ENCODE measurements at places on chromosomes 16 and 17.

DNA sequence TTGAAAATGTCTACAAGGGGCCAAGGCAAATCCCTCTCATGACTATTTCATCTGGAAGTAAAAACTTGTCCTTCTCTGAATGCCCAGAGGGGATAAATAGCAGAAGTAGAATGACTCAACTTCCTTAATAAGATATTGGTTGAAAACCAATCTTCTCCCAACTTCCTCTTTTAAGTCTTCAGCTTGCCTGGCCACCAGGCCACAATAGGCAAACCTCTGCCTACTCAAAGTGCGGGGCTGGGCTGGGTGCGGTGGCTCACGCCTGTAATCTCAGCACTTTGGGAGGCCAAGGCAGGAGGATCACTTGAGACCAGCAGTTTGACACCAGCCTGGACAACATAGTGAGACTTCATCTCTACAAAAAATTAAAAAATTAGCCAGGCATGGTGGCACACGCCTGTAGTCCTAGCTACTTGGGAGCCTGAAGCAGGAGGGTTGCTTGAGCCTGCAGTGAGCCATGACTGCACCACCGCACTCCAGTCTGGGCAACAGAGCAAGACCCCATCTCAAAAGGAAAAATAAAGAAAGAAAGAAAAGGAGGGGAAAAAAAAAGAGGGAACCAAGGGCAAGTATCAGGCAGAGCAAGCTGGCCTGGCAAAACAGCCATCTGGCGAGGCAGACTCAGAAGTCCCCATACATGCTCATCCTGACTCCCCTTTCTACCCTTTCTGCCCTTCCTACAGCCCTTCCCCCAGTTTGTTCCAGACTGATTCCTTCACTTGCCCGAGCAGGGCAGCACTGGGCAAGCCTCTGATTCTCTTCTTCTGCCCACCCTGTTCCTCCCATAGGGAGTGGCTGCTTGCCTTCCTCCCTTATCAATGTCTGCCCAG, 20.6 kb downstream of the MAP3K14 start:
- DNase-seq: no peak

DNA sequence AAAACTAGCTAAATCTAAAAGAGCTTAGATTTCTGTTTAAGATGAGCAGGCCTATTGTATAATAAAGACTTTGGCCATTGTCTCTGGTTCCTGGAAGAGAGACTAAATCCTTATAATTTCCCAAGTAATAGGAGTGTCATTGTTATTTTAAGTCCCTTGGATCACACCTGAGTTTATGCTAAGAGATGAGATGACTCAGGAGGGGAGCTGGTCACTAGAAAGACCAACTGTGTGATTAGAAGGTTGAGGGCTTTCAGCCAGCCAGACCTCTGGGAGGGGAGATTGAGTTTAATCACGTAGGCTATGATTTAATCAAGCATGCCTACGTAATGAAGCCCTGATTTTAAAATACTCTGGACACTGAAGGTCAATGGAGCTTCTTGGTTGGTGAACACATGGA, 156.9 kb upstream of the C17orf78 start:
- DNase-seq: no peak

GRCh38 chr16:9302072-9302471, 210.6 kb downstream of the HAPSTR1 start:
- DNase-seq: no peak

DNA sequence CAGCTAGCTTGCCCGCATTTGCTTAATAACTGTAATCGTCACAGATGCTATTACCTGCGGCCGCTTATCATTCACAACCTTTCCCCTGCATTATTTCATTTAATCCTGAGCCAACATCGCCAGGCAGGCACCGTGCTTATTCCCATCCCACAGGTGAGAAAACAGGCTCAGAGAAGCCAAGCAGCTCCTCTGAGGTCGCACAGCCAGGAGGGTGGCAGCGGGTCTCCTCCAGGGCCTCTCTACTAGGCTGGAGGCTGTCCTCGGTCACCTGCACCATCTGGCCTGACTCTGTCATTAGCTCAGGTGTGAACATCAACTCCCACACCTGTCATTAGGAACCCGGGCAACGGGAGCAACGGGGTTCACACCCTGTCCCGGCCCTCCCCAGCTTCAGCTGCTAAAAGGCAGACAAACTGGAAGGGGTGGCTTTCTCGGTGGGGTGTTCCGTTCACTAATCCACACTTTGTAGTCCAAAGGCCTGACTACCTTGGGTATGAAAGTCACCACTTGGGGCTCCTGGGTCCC, 3.0 kb downstream of the PPL start:
- no peak for DNase-seq

- DNase-seq: no peak
These were observed 88.0 kb downstream of the SDR42E1 start for GRCh38 chr16:81923296-81923695.

GRCh38 chr17:345261-345660, 7.3 kb downstream of the RPH3AL start:
- DNase-seq: no peak

DNA sequence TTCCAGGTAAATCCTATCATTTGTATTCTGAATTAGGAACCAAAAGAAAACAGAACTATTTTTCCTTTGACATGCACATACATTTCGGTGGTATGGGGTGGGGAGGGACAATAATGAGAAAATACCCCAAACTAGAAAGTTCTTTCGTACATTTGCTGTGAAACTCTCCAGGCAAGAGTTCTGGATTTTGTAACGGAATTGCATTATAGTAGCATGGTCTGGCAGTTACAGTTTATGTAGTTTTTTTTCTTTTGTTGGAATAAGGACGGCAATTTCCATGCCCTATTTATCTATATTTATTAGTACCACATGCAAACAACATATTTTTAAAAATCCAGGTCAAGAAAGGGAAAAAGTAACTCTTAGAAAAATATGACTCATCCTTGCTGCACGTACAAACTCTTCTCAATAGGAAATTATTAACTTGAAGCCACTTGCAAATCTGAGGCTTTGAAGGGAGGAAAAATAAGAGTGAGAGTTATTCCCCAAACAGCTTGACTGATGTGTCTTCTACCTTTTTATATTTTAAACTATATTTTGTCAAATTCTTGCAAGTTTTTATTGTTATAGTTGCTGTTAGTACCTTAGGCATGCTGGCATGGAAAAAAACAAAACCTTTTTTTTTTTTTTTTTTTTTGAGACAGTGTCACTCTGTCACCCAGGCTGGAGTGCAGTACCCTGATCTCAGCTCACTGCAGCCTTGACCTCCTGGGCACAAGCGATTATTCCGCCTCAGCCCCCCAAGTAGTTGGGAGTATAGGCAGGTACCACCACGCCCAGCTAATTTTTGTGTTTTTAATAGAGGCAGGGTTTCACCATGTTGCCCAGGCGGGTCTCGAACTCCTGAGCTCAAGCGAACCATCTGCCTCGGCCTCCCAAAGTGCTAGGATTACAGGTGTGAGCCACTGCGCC, 69.3 kb downstream of the WWP2 start:
- DNase-seq: no peak

GRCh38 chr17:79322211-79323123, 247.8 kb downstream of the ENGASE start:
- peak; percentile 78 for DNase-seq

DNA sequence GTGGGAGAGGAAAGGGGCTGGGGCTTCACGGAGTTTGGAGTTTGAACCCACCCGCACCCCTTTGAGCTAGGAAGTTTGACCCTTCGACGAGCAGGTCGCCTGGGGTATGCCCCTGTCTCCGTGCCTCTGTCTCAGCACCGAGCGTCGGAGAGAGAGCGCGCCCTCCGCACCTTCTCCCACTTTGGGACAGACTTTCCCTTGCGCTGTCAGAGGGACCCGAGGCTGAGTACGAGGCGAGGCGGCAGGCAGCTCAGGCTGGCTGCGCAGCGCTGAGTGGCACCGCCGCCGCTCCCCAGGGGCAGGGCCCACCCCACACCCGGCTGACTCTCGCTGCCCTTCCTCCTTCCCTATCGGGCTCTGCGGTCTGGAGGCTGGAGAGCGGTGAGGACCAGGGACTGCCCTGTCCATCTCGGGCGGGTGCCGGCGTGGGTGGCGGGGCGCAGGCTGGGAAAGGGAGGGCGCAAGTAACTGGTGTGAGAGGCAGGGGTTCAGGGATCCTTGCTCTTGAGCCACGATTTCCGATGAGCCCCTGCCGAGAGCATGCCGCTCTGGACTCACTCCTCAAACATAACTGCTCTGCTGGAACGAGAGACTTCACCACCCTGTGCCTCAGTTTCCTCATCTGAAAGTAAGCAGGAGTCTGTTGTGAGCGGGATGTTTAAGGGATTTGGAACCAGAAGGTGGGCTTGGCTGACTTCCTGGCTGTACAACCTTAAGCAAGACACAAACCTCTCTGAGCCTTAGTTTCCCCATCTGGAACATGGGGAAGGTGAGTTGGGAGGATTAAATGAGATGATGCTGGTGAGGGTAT, 981 bp downstream of the BEAN1 start:
- no peak for DNase-seq

DNA sequence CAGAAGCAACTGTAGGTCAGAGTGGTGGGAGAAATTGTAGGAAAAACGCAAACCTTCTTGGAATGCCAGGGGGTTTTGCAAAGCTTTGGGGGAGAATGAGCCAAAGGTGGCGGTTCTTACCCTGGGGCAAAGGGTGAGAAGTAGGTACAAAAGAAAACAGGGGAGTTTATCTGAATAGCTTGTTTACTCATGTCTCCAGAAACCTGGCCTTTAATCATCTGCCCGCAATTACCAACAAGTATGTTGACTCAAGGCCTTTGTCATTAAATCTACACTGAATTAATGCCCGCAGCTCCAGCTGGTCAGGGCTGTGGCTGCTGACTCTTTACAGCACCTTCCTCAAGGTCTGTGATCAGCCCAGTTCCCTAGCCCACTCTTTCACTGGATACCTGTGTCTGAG, 320.1 kb downstream of the CBLN1 start:
- no peak for DNase-seq

GRCh38 chr17:80428363-80428762, 13.4 kb downstream of the ENDOV start:
- no peak for DNase-seq

- DNase-seq: no peak
These were observed 22.4 kb downstream of the LITAF start for GRCh38 chr16:11564046-11564926.

DNA sequence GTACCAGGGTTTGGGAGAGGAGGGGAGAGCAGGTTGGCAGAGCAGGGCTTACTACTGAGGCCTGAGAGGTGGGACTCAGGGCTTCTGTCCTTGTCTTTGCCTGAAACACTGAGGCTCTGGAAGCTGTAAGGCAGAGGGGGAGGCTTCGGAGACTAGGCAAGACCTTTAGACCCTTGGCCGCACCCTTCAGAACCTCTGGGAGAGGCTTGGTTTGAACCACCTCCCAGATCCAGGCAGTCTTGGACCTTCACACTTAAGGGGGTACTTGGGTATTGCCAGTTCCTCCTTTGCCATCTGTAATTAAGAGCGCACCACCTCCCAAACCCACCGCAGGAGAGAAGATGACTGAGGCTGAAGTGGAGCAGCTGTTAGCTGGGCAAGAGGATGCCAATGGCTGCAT, 12.9 kb downstream of the MYL4 start:
- DNase-seq: no peak

- peak; percentile 66 for DNase-seq
These were observed 96.9 kb downstream of the ZNF778 start for GRCh38 chr16:89314357-89314756.

- no peak for DNase-seq
These were observed 16.2 kb upstream of the HAS3 start for GRCh38 chr16:69089091-69089910.

DNA sequence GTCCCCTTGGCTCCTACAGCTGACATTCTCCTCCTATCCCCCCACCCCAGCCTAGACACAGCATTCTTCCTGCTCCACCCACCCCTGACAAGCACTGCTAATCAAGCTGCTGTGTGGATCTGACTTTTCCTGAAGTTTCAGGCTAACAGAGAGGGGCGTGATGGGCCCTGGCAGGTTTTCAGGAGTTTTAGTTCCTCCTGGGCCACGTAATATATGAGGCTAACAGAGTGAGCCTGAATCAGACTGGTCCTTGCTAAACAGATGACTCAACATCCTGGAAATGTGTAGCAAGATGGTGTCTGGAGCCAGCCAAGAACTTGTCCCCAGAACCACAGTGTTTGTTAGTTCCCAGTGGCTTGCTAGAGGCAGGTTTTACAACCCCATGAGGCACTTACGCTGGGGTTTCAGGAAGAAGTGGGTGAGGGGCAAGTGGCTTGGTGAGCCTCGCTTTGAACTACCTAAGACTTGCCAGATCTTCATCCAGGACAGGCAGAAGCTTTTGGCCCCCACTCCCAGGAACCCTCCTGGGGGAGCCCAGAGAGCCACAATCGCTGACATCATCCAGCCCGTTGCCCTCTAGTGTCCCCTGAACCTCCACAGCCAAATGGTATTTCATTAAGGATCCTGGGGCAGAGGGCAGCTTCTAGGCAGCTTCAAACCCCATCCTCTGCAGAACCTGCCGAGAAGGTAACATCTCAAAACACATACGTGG, 15.9 kb downstream of the TMEM92 start:
- peak; percentile 49 for DNase-seq

GRCh38 chr17:29613352-29613837, 9.3 kb downstream of the CORO6 start:
- DNase-seq: peak; percentile 92

DNA sequence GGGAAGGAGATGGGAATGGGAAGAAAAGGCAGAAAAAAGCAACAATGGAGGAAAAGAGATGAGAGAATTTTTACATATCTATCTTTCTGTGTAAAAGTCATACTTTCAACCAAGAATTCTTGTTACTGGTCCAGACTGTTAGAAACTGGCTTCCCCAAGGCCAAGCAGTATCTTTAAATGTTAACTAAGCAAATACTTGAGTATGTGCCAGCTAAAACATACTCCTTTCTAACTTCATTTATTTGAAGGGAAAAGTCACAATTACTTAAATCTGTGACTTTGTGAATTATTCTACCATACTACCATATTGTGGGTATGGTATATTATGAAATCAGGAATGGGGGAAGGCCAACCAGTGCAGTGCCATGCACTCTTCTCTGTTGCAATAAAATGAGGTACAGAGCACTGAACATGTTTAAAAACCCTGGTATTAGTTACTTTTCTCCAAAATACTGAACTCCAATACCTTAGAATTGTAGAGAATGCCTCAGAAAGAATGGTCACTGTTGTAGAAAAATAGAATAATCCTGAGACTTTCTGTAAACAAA, 92.3 kb upstream of the C17orf78 start:
- no peak for DNase-seq

- no peak for DNase-seq
These were observed 81.7 kb downstream of the RTN4RL1 start for GRCh38 chr17:1943436-1943831.

DNA sequence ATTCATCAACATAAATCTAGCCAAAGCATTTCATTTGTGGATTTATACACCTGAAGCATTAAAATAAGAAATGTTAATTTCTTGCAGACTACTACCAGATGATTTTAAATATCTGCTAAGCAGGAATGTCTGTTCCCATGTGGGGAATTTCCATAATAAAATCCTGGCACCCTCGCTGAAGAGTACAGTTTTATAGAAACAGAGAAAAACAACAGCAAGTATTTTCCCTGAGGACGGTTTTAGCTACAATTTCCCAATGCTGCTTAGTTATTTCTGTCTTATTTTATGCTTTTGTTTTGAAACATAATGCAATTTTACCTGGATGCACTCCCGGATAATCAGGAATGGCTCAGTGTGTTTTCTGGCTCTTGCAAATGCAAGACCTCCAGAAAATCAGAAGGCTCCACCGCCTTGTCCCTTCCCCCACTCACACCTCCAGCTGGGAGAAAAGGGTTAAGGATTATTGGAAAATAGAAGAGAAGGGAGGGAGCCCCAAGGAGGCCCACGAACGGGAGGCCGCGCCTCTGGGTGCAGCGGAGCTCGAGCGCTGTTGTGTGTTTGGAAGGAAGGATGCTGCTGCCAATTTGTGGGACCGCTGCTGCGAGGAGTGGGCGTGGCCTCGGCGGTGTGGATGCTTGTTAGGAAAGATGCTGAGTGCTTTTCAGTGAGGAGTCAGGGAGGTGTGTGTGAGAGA, at the start of gene CNTNAP4:
Gene CNTNAP4 (plus strand): TSS at position 657 of the 694 bp plus-strand sequence. CDS start 262 bp downstream, outside the sequence.
- peak; percentile 87 for DNase-seq

- no peak for DNase-seq
These were observed 11.4 kb downstream of the LIMD2 start for GRCh38 chr17:63688396-63689020.

Measured in dorsolateral prefrontal cortex (tissue), 122 donors.